ENCODE measurements at places on chromosomes 16 and 17. TPM values are rescaled to one million over a fixed set of nuclear protein-coding genes. Genes with fewer than 3 reads are reported as not detected.

NKD1 gene
- total RNA-seq = 0.62 TPM

MYH13 gene
- not detected for total RNA-seq

ZNF18 gene
- total RNA-seq = 10.3 TPM

EME1 gene
- 9.2 TPM for total RNA-seq

TLCD1 gene
- 5.7 TPM for total RNA-seq

SMG6 gene
- 25.6 TPM for total RNA-seq

GUCY2D gene
- not detected for total RNA-seq

STARD3 gene
- 21.4 TPM for total RNA-seq

SLC6A2 gene
- total RNA-seq = not detected
